ENCODE measurements at places on chromosomes 2 and 18.

- no peak for DNase-seq
These were observed 447 bp downstream of the RETSAT start for GRCh38 chr2:85353876-85354285.

GRCh38 chr2:68837861-68838341, 33.3 kb downstream of the BMP10 start:
- DNase-seq = no peak

DNA sequence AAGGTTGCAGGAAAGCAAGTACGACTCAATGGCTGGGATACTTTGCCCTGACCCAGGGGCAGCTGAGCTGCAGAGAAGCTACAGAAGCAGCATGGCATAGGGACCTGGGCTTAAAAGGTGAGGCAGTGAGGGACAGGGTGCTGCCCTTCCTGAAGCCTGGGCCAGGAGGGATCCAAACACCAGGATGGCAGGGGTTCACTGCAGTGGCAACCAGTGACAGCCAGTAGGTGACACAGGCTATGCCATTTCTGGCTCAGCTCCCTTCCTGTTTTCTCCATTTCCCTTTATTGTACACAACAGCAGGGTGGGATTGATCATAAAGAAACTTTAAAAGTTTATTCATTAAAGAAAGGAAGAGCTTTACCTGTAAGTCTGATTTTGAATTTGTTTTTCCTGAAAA, 48.8 kb downstream of the CABYR start:
- DNase-seq = no peak

GRCh38 chr2:159711562-159712142, 654 bp upstream of the MARCHF7 start:
- DNase-seq = no peak

- no peak for DNase-seq
These were observed 98.7 kb downstream of the PLEKHA3 start for GRCh38 chr2:178579006-178579405.

- DNase-seq = no peak
These were observed 24.3 kb downstream of the TMEM237 start for GRCh38 chr2:201618744-201619662.

- no peak for DNase-seq
These were observed 159.0 kb downstream of the ZNF516 start for GRCh38 chr18:76335859-76336640.

- no peak for DNase-seq
These were observed 322.0 kb downstream of the PRKCE start for GRCh38 chr2:45973426-45973825.

- DNase-seq = no peak
These were observed 37.7 kb upstream of the NT5C1B start for GRCh38 chr2:18626958-18627650.

- DNase-seq = no peak
These were observed 415.7 kb upstream of the MYT1L start for GRCh38 chr2:2746731-2747130.

DNA sequence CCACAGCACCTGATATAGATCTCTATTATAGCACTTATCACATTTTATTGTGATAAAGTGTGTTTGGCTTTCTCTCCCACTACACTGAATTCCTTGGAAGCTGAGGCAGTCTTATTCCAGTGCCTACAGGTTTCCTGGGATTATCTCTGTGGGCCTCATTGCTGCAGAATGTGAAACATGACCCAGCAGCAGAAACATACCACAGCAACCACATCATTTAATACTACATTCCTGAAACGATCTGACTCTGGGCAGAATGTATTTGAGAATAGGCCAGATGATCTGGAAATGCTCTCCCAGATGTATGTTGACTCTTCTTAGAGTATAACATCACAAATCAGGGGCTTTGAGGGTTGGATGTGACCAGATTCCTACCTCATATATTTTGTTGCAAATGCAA, 323.5 kb upstream of the TANK start:
- DNase-seq = no peak

- DNase-seq = no peak
These were observed 259.7 kb downstream of the RPRM start for GRCh38 chr2:153218851-153219250.

DNA sequence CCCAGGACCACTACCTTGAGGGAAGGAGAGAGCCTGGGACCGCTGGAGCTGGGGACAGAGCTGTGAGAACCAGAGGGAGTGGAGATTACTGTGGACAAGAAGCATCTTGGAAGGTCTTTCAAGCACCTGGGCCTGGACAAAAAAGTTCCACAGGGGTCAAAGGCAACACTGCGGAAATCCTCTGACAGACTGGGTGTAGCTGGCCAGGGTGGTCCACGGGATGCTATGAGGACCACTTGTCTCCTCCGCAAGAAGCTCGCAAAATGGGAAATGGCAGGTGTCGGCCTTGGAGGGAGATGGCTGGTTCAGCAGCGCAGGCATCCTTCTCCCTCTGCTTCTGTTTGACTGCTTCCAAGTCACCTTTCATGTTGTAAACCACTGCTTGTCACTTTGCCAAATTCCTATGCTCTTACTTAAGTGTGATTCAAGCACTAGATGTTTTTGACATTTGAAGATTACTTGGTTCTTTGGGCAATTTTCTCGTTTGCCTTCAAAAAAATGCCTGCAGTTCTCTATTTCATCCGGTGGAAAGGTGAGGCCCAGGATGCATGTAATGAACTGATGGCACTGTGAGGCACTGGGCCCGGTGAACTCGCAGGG, 27.7 kb downstream of the KLHL29 start:
- DNase-seq = no peak

- DNase-seq = no peak
These were observed 104.6 kb downstream of the ADD2 start for GRCh38 chr2:70663411-70663810.

DNA sequence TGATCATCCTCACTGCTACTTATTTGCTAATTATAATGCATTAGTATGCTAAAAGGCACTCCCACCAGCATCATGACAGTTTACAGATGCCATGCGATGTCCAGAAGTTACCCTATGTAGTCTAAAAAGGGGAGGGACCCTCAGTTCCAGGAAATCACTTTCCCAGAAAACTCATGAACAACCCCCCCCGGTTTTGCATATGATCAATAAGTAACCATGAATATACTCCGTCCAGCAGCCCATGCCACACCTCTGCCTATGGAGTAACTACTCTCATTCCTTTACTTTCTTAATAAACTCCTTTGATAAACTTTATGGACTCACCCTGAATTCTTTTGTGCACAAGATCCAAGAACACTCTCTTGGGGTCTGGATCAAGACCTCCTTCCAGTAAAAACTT, 86.8 kb downstream of the MALT1 start:
- DNase-seq = no peak

DNA sequence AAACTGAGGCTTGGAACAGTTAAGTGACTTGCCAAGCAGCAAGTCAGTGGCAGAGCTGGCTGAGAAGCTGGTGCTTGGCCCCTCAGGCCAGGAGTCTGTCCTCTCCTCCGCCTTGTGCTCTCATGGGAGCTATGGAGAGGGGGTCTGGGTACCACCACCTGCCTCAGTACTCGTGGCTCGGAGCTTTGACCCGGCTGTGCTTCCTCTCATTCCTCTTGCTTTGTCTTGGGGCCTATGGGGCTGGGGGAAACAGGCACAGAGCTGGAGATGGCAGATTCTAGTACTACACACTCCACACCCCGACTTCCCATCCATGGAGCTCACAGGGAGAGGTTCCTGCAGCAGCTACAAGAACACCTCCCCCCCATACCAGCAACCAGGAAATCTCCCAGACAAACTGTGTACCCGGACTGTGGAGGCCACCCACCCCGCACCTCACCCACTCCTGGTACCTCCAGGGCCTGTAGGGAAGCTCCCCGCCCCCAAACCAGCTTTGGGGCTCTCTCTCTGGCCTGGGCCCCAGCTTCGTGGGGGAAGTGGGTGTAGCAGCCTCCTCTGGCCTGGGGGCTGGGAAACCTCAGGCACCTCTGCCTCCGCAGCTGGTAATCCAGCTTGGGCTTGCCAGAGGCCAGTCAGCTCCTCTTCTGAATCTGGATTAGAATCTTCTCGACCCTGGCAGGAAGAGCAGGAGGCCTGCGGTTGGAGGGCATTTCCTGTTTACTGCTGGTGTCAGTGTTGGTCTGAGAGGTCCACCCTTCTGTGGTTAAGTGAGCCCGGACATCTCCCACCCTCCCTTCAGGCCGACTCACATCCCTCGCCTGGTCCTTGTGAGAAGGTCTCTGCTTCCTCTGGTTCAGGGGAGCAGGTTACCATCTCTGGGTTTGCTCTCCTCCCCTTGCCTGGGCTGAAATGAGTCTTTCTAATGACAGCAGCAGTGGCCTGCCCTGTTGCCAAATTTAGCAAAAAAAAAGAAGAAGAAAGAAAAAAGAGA, 22.3 kb upstream of the RHOB start:
- DNase-seq = no peak

GRCh38 chr2:9958057-9958456, 6.6 kb downstream of the GRHL1 start:
- DNase-seq = no peak

DNA sequence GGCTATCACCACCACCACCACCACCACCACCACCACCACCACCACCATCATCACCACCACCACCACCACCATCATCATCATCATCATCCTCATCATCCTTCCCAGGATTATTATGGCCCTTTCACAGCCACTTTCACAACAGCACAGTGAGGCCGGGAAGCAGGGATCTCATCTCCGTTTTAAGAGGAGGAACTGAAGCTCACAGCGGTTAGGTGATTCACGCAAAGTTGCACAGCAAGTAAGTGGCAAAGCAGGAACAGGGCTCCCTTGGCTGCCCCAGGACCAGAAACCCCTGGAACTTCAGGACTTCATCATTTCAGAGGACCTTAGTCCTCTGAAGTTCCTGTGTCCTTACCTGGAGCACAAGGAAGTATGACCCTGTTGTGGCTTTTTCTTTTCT, 26.8 kb downstream of the MRPL35 start:
- DNase-seq = no peak

- no peak for DNase-seq
These were observed 46.6 kb upstream of the TMEM200C start for GRCh38 chr18:5941890-5942289.

- DNase-seq = no peak
These were observed 721 bp upstream of the EHD3 start for GRCh38 chr2:31233231-31233630.

DNA sequence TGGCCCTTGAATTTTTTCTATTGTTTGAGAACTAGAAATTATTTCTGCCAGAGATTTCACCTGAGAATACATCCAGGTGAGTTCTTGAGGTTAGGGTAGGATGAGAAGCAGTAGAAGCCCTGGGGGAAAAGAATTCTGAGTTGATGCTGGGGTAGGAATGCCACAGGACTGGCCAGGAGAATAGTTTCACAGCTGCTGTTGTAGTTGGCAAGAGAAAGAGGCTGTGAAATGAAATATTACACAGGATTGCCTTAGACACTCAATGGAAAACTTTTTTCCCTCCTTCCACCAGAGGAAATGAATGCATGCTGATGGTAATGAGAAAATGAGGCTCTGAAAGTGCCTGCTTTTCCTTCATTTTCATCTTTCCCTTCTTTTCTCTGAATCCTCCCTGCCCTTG, 54.6 kb downstream of the PRKCE start:
- no peak for DNase-seq

GRCh38 chr2:240575101-240575965, 7.0 kb downstream of the RNPEPL1 start:
- DNase-seq = no peak

DNA sequence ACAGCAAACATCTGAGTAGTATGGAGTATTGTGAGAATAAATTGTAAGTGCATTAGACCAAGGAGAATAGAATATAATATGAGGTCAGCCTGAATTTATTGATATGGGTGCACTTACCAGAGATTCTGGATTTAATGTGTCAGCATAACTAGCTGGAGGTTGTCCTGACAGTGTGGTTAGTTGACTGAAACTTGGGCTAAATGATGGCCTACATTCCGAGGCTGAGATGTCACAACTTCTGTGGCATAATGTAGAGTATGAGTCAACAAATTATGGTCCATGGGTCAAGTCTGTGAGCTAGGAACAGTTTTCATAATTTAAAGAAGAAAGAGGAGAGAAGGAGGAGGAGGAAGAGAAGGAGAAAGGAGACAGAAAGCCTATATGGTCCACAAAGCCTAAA, 127.6 kb downstream of the QPCT start:
- DNase-seq = no peak

- no peak for DNase-seq
These were observed 90.3 kb downstream of the ZNF532 start for GRCh38 chr18:58955001-58955400.

DNA sequence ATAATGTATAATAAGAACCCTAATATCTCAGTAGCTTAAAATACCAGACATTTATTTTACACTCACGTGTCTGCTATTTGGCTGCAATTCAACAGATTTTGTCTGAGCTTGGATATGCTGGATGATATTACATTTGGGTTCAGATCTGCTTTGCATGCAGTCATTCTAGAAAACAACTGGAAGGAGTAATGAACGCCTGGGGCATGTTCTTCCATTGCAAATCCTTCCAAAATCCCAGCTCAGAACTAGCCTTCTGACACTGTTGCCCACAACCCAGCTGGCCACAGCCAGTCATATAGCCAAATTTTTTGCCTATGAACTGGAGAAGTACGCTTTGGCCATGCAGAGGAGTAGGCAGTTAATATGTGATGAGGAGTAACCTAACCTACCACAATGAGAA, 597.8 kb upstream of the VRK2 start:
- no peak for DNase-seq

GRCh38 chr2:236105955-236106607, 62.1 kb downstream of the GBX2 start:
- no peak for DNase-seq

DNA sequence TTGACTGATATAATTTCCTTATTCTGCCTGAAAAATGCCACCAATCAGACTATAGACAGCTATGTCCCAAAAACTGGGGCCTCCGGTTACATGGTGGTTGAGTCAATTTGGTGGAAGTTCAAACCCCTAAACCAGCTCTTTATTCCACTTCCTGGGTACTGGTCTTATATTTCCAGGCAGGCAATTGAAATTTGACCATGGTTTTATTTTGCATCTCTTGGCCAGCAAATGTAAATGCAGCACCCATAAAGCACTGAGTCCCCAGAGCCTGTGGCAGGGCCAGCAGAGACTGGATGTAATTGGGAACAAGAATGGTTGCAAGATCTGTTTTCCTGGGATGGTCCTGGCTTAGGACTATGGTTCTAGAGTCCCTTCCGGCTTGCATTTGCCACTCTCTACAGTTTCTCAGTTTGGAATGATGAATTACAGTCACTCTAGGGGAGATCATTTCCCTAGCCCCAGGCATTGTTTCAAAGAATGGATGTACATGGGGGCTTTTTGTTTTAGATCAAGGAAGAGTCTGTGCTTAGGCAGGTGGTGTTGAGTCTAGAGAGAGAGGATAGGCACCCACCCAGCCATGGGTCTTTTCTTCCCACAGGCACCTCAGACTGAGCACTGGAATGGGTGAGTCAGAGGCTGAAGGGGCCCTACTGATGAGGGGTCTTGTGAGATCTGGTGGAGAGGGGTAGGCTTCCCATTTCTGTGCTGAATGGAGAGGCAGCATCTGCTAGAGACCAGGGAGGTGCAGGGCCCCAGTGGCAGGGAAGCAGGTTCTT, 108.4 kb upstream of the CDC42EP3 start:
- DNase-seq = no peak

DNA sequence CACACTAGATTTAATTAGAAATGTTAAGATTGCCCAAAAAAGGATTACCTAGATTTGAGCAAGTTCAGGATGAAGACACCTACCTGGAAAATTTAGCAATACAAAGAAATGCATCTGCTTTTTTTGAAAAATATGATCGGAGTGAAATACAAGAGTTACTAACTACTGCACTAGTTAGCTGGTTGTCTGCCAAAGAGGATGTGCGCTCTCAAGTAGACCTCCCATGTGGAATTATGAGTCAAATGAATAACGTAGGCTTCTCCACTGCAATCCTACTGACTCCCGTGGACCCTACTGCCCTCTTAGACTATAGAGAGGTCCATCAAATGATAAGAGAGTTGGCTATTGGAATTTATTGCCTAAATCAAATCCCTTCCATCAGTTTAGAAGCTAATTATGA, 2.0 kb downstream of the ANKAR start:
- no peak for DNase-seq
